Activated T-cell treated with anti-CD3 and anti-CD28 coated beads, Interleukin-2, amount 50 U/mL, for 72 hours (primary cell): ENCODE measurements at places on chromosomes 13 and 19.

DNA sequence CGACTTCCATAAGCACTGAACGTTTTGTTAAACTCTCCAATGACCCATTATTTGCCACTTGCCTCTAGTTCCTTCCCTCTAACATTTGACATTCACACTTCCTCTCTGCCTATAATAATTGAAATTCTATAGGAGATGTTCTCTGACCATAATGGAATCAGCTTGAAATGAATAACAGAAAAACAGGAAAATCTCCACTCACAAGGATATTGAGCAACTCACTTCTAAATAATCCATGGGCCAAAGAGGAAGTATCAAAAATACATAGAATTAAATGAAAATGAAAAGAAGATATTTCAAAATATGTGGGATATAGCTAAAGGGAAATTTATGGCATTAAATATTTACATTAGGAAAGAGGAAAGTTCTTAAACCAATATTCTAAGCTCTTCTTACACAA is 3.4 kb upstream of the FCGBP start:
- DNase-seq, result no peak

DNA sequence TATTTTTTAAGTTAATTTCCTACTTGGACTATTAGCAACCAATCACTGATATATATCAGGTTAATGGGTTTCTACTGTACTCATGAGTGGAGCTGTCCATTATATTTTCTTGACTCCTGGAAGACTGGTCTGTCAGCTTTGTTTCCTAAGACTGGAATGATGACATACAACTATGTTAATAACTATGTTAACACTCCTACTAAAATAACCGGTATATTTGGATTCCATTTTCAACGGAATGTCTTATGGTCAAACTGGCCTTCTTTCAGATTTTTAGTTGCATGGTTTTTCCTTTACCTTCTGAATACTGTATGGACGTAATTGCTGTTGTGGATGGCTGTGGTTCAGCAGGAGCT is 45.8 kb upstream of the GPI start:
- no peak for DNase-seq

DNA sequence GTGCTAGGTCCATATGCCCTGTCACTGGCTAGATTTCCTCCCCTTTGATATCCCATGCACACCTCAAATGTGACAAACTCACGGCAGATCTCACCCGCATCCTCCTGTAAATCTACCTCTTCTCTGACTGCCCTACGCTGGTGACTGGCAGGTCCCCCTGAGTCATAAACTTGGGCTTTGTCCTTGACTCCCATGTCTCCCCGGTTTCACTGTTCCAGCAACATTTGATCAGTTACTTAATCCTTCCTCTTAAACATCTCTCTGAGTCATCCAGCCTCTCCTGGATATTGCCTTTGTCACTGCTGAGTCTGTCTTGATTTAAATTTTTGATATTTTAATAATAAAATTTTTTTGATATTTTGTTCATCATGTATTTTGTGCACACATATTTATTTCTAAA is 26.5 kb downstream of the FAM216B start:
- DNase-seq, result no peak

DNA sequence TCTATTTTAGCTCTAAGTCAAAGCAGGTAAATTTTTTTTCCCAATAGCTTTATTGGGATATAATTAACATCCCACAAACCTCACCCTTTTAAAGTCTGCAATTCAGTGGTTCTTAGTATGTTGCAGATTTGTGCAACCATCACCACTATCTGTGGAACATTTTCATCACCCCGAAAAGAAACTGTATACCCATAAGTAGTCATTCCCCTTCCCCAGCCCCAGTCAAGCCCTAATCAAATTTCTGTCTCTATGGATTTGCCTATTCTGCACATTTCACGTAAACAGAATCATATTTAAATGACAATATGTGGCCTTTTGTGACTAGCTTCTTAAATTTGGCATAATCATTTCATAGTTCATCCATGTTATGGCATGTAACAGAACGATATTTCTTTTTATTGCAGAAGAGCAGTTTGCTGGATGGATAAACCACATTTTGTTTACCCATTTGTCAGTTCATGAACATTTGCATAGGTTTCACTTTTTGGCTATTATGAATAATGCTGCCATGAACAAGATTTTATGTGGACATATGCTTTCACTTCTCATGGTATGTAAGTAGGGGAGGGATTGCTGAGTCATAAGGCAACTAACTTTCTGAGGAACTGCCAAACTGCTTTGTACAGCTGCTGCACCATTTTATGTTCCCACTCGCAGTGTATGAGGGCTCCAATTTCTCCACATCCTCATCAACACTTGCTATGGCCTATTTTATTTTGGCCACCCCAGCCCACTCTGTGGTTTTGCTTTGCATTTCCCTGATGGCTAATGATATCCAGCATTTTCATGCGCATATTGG is 10.9 kb downstream of the SLC46A3 start:
- peak; percentile 30 for DNase-seq

- DNase-seq, result no peak
Measured at GRCh38 chr19:55379174-55379573, 2.5 kb downstream of the TMEM190 start.

- DNase-seq, result peak; percentile 41
Measured at GRCh38 chr13:28494504-28494777, 487 bp downstream of the FLT1 start.

DNA sequence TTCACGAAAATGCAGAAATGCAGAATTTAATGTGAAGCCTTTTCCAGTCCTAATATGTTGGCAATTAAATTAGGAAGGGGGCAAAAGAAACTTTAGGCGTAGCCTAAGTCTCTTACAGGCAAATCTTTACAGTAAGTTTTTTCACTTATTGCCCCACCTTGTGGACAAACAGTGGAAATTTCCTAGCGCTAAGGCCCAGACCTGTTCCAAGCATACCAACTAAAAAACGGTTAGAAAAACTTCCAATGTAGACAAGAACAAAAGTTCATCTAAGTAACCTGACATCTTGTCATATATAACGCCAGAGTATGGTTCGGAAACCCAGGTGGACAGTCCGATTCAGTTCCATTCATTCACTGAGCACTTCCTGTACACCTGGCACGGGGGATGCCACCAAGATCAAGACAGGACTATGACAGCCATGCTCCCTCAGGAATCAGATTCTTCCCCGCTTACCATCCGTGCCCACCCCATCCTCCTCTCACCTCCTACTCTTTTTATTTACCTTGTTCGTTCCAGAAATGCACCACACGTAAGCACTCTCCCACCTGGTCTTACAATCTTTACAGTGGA is 4.9 kb downstream of the ZAR1L start:
- peak; percentile 23 for DNase-seq

- no peak for DNase-seq
Measured at GRCh38 chr13:70330697-70331361, 222.6 kb upstream of the KLHL1 start.
